WTC11 (cell line): ENCODE measurements at places on chromosomes 16 and 17. TPM values are rescaled to one million over a fixed set of nuclear protein-coding genes. Genes with fewer than 3 reads are reported as not detected.
A peak's percentile ranks its signal among the peaks of the same experiment; 100 is the strongest.

- H3K4me1 ChIP-seq, result peaks cover 3% of the 10 kb centered on the region; the same call in 1 of the 2 replicates
- no peaks in the 10 kb centered on the region; the same call in 1 of the 2 replicates for H3K36me3 ChIP-seq
- no peak overlapping the region for H3K4me3 ChIP-seq
- DNase-seq, result no peak
- H3K27ac ChIP-seq, result peak overlapping the region; percentile 34; the same call in 1 of the 2 replicates
These were observed 26.1 kb upstream of the AMZ2 start for GRCh38 chr17:68221786-68222185.

Gene FAM20A
- 1.3 to 5.8 TPM (median 2.0 TPM) in 3 replicates for total RNA-seq

DNA sequence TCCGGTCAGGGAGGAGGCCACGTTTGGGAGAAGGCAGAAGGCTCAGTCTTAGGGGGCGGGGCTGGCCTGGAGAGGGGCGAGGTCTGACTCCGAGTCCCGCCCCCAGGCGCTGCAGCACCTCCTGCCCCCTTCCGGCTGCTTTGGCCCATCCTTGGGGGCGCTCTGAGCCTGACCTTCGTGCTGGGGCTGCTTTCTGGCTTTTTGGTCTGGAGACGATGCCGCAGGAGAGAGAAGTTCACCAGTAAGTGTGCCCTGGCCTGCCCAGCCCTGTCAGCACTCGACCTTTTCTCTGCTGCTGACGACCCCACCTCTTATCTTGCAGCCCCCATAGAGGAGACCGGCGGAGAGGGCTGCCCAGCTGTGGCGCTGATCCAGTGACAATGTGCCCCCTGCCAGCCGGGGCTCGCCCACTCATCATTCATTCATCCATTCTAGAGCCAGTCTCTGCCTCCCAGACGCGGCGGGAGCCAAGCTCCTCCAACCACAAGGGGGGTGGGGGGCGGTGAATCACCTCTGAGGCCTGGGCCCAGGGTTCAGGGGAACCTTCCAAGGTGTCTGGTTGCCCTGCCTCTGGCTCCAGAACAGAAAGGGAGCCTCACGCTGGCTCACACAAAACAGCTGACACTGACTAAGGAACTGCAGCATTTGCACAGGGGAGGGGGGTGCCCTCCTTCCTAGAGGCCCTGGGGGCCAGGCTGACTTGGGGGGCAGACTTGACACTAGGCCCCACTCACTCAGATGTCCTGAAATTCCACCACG lies 1.5 kb downstream of the TNFRSF12A start:
- H3K36me3 ChIP-seq, result peaks cover 17% of the 10 kb centered on the region
- H3K4me3 ChIP-seq, result peak overlapping the region; percentile 86
- peaks cover 2% of the 10 kb centered on the region; the same call in 1 of the 2 replicates for H3K27me3 ChIP-seq
- H3K27ac ChIP-seq, result peak overlapping the region; percentile 99

DNA sequence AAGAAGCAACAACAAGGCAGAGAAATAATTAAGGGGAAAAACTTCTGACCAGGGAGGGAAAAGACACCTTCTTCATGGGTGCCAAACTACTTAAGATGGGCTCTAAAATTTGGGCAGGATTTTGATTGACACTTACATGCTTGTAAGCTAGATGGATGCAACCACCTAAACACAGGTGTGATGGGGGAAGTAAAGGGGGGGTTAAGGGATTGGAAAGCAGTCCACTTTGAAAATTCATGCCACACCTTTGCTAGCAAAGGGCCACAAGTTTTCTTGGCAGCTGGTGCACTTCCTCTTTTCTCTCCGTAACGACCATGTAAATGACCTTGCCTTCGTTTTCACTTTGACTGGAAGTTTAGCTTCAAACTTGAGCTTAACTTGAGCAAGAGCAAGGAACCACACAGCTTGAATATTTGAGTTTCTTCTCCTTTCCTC lies 14.3 kb upstream of the PRKAR1A start:
- 0 out of 2 replicates have a peak, but pooled peaks cover 2% of the 10 kb centered on the region for H3K4me1 ChIP-seq
- no peak overlapping the region for H3K27ac ChIP-seq
- no peaks in the 10 kb centered on the region; the same call in none of the 2 replicates for H3K27me3 ChIP-seq
- no peak for DNase-seq
- peaks cover 5% of the 10 kb centered on the region for H3K36me3 ChIP-seq

Gene C16orf92
- total RNA-seq, result not detected in 3 replicates

Gene MAF
- total RNA-seq, result 3.7 to 6.6 TPM (median 4.6 TPM) in 3 replicates

Gene MYCBPAP
- 5.7 to 6.9 TPM (median 6.6 TPM) in 3 replicates for total RNA-seq

DNA sequence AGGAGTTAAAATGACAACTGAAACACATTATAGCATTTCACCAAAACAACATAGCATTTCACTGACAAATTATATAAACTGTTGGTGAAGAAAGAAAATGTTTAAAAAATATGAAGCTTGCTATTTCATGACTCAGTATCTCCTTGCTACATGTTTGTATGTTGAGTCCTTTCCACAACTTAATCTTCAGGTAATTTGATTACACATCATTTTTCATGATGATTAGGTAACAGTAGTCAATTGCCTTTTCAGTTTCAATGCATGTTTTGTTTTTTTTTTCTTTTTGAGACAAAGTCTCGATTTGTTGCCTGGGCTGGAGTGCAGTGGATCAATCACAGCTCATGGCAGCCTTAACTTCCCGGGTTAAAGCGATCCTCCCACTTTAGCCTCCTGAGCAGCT lies 177.8 kb upstream of the PMFBP1 start:
- peaks cover 11% of the 10 kb centered on the region for H3K36me3 ChIP-seq
- no peak for DNase-seq
- peaks cover 4% of the 10 kb centered on the region; the same call in 1 of the 2 replicates for H3K4me1 ChIP-seq
- H3K4me3 ChIP-seq, result no peak overlapping the region
- H3K27ac ChIP-seq, result no peak overlapping the region

Gene SLC39A11
- total RNA-seq, result 18.9 to 25.5 TPM (median 22.3 TPM) in 3 replicates

DNA sequence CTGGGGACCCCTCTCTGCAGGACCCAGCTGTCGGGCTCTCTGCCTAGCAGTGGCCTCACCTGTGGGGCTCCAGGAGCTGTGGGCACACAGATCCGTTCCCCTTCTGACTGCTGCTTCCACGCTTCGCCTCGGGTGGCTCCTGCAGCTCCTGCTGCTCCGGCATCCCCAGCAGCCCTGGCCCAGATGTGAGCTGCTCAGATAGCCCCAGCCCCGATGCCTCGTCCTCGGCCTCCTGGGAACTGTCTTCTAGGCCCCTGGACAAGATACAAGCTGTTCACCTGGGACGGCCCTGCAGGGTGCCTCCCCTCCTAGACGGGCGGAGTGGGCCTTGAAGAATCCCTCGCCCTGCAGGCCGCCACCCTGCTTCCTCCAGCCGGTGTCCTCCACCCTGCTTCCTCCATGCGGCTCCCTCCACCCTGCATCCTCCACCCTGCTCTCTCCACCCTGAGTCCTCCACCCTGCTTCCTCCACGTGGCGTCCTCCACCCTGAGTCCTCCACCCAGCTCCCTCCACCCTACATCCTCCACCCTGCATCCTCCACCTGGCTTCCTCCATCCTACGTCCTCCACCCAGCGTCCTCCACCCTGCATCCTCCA lies 11.0 kb downstream of the EMC6 start:
- H3K27ac ChIP-seq, result no peak overlapping the region
- DNase-seq, result no peak
- peaks cover 10% of the 10 kb centered on the region for H3K4me1 ChIP-seq

DNA sequence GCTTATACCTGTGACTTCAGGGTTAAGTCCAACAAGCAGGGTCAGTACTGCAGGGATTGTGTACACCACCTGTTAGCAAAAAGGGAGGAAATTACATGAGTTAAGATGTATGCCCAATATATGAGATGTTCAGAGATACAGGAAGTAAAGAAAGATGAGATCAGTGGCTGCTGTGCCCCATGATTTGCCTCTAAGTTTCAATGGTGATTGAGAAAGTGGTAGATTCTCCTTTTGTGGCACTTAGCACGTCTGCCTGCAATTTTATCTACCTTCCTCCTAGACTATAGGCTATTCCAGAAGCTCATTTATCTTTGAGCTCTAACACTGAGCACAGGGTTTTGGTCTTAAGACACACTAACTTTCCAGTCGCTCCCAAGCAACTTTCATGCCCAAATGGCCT lies 3.6 kb downstream of the TMEM220 start:
- H3K27ac ChIP-seq, result no peak overlapping the region
- DNase-seq, result no peak
- peaks cover 8% of the 10 kb centered on the region for H3K4me1 ChIP-seq
- peaks cover 2% of the 10 kb centered on the region; the same call in 1 of the 2 replicates for H3K36me3 ChIP-seq
- no peaks in the 10 kb centered on the region for H3K27me3 ChIP-seq
- H3K4me3 ChIP-seq, result no peak overlapping the region

DNA sequence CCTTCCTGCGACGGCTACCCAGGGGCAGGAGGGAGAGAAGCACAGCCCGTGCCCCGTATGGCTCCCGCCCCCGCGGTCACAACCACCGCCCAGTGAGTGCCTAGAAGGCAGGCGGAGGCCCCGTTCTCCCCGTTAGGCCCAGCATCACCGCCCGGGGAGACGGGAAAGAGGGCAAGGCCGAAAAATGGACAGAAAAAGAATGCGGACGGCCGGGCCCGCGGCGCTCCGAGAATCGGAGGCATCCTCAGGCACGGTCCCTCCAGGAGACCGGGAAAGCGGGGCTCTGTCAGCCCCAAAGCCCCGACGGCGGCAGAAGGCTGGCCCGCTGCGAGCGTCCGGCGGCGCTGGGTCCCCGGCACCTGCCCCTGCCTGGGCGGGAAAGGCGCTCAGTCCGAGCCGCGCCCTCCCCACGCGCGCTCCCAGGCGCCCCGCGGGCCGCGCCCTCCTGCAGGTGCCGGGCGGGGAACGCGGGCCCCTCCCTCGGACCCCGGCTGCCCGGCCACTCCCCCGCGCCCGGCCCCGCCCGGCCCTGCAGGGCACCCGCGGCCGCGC lies 407 bp downstream of the MCRIP1 start:
- H3K27ac ChIP-seq, result 0 out of 2 replicates have a peak overlapping the region, but pooled peaks have one; percentile 45
- H3K4me1 ChIP-seq, result peaks cover 12% of the 10 kb centered on the region
- no peaks in the 10 kb centered on the region for H3K36me3 ChIP-seq
- H3K27me3 ChIP-seq, result no peaks in the 10 kb centered on the region

GRCh38 chr17:82835766-82836512 lies 3.9 kb downstream of the ZNF750 start:
- DNase-seq, result peak; percentile 28
- peaks cover 15% of the 10 kb centered on the region for H3K36me3 ChIP-seq
- H3K27ac ChIP-seq, result peak overlapping the region; percentile 92
- no peak overlapping the region for H3K4me3 ChIP-seq

DNA sequence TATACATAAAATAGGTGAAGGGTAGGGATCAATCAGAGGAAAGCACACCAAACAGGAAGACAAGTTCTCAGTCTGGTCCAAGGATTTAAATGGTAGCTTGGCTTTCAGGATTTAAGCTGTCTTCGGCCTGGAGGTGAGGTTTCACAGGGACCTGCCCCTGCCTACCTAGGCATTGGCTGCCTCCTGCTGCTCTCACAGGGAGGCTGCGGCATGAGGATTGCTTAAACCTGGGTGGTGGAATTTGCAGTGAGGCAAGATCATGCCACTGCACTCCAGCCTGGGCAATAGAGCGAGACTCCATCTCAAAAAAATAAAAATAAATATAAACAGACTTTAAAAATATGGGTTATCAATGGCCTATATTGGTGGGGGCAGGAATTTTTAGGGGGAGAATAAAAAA lies 114.5 kb downstream of the GAS7 start:
- no peak overlapping the region for H3K4me3 ChIP-seq
- no peaks in the 10 kb centered on the region for H3K27me3 ChIP-seq
- peaks cover 19% of the 10 kb centered on the region for H3K36me3 ChIP-seq
- DNase-seq, result no peak

Gene SBK1
- total RNA-seq, result 79.4 to 85.7 TPM (median 82.6 TPM) in 3 replicates

DNA sequence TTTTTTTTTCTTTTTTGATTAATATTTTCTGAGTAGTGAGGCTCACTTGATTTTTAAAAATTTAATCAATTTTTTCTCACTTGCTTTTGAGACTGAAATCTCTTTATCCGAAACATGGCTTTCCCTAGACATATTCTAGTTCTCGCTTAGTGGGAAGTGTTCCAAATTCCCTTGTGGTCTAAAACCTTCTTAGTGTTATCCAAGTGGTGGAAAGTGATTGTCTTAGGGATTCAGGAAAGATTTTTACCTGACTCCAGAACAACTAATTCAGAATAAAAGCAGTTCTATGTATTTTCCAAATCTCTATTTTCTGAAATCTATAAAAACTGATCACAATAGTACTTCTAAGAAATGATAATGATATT lies 178.8 kb downstream of the MAP2K6 start:
- no peak overlapping the region for H3K27ac ChIP-seq
- peaks cover 3% of the 10 kb centered on the region; the same call in 1 of the 2 replicates for H3K27me3 ChIP-seq
- no peak for DNase-seq
- H3K4me1 ChIP-seq, result peaks cover 7% of the 10 kb centered on the region
- H3K4me3 ChIP-seq, result no peak overlapping the region

GRCh38 chr16:50576403-50577113 lies 28.4 kb downstream of the NKD1 start:
- H3K27me3 ChIP-seq, result no peaks in the 10 kb centered on the region
- H3K4me1 ChIP-seq, result peaks cover 23% of the 10 kb centered on the region
- H3K4me3 ChIP-seq, result no peak overlapping the region
- no peak overlapping the region for H3K27ac ChIP-seq
- H3K36me3 ChIP-seq, result no peaks in the 10 kb centered on the region

DNA sequence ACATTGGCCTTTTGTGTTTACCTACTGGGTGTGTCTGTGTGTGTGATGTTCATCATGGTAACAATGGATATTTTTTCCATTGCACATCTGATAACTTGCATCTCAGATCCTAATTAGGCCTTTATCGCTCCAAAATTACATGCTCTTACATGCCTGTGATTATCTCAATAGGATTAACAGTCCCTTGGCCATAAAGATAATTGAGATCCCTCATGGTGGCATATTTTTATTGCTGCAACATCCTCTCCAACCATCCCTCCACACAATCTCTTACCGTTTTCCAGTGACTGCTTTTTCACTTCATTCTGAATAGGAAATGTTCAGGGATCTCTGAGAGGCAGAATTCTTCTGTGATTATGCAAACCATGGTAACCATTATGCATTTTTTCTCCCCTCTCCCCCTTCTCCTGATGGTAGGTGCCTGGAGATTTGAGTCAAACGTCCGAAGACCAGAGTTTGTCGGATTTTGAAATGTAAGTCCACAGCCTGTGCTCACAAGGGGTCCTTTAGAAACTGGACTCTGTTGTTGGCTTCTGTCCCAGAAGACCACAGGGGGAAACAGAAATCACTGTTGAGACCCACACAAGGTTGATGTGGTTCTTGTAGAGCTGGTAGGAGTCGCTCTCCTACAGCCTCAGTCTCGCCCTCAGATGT lies 405.5 kb downstream of the CPPED1 start:
- no peaks in the 10 kb centered on the region for H3K4me1 ChIP-seq
- DNase-seq, result no peak
- H3K27ac ChIP-seq, result no peak overlapping the region
- no peaks in the 10 kb centered on the region for H3K36me3 ChIP-seq
- no peak overlapping the region for H3K4me3 ChIP-seq

GRCh38 chr16:65663774-65664173 lies 541.9 kb upstream of the CDH11 start:
- no peak overlapping the region for H3K27ac ChIP-seq
- no peaks in the 10 kb centered on the region for H3K36me3 ChIP-seq
- no peak for DNase-seq
- no peak overlapping the region for H3K4me3 ChIP-seq
- H3K4me1 ChIP-seq, result peaks cover 28% of the 10 kb centered on the region
- peaks cover 2% of the 10 kb centered on the region; the same call in 1 of the 2 replicates for H3K27me3 ChIP-seq

Gene NOS2
- total RNA-seq, result 0.98 to 1.4 TPM (median 1.4 TPM) in 3 replicates
